Lower leg skin (tissue), 4 donors: ENCODE measurements at places on chromosomes 7 and 10. TPM values are rescaled to one million over a fixed set of nuclear protein-coding genes. Genes with fewer than 3 reads are reported as not detected.

The KCP gene
- 0.07 TPM for total RNA-seq

The MICALL2 gene
- 11.8 TPM for total RNA-seq

The OR2A1 gene
- total RNA-seq = 0.03 TPM

The NRG3 gene
- 0.15 TPM for total RNA-seq

The DKK1 gene
- 68.9 TPM for total RNA-seq

The GRID2IP gene
- 0.59 TPM for total RNA-seq

The ZNF394 gene
- 29.6 TPM for total RNA-seq

The SLC13A1 gene
- not detected for total RNA-seq
